ENCODE measurements at places on chromosomes 5 and 9.

DNA sequence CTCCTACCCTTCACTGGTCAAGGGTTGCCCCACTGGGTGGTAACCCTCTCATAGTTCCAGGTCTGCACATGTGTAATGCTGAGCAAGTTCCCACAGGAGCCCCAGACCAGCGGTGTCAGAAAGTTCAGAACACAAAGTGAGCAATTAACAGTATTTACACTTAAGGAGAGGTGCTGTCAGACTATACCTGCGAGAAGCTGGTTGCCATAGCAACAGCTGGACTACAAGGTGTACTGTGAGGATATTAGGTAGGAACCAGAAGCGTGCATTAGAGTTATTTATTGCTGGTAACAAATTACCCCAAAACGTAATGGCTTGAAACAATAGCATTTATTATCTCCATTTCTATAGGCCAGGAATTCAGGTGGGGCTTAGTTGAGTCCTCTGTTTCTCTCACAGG is 317.0 kb upstream of the RPS23 start:
- no peak for DNase-seq

DNA sequence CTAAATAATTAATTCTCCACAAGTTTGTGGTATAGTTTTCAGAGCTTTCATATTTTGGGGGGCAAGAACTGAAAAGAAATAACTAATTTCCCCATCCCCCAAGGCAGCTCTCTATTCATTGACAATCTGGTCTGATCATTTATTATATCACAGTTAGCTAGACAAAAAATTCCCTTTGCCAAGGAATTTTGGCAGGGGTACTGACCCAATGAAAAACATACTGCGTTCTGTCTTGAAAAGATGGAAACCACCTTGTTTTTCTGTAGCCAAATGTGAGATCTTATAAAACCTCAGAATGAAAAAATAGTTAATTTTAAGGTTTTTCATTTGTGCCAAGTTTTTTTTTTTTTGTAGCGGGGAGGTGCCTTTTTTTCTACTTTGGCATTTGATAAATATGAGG is 1008.9 kb downstream of the EFNA5 start:
- no peak for DNase-seq

- DNase-seq, result no peak
These were observed 7.7 kb downstream of the FBXO38 start for GRCh38 chr5:148391422-148391821.

- DNase-seq, result no peak
These were observed 333.9 kb upstream of the SEMA6A start for GRCh38 chr5:116908537-116908936.

DNA sequence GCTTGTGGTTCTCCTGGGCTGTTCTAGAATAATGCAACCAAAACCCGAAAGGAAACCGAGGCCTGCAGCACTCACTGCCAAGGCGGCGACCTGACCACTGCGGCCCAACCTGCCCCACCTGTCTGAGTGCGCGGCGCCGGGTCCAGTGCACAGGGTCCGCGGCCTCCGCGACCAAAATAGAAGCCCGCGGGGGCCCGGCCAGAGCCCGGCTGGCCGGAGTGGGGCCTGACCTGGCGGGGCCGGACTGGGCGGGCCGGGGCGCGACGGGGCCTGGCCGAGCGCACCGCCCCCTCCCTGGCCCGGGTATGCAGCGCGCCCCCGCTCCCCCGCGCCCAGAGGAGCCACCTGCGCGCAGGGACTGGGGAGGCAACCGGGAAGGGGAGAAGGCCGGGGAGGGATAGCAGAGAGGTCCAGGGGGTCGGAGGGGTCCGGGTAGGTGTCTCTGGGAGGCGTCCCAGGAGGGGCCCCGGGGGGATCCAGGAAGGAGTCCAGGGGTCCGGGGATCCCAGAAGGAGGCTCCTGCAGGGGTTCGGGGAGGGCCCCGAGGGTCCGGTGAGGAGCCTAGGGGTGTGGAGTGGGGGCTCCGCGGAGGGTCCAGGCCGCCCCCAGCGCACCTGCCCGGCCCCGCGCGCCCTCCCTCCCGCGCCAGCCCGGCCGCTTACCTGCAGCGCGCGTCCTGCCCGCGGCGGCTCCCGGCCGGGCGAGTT is 503 bp downstream of the SEMA4D start:
- DNase-seq, result no peak

DNA sequence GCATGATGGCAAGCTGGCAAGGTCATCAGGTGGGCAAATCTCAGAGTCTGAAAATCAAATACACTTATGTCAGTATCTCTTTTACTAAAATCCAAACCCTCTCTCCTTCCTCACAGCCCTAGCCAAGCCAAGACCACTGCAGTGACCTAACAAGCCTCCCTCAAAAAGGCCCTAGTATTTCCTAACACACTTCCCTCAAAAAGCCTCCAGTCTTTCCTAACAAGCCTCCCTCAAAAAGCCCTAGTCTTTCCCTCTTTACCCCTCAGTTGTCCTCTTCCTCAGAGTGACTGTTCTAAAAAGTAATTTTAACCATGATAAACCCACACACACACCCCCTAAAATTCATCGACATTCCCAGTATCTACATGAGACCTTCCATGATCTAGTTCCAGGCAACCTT is 140.0 kb downstream of the CDK5RAP2 start:
- no peak for DNase-seq

- DNase-seq, result no peak
These were observed 44.5 kb downstream of the AMBP start for GRCh38 chr9:114033397-114034103.

- no peak for DNase-seq
These were observed 16.7 kb upstream of the KIF27 start for GRCh38 chr9:83937861-83938455.

DNA sequence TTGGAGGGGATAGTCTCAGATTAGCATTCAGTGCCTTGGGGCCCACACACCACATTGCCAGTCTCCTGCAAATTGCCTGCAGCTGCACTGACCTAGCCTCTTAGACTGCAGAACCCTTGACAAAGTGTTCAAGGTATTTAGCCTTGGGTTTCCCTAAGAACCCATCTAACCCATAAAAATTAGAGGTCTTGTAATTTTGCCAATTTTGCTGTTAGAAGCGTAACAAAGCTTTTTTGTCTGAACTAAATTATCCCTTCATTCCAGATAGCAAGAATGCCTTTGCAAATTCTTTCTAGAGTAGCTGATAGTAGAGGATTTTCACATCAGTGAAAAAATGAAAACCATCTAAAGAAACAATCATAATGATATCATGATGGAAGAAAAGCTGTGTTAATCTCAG is 74.0 kb upstream of the CCNG1 start:
- DNase-seq, result no peak

DNA sequence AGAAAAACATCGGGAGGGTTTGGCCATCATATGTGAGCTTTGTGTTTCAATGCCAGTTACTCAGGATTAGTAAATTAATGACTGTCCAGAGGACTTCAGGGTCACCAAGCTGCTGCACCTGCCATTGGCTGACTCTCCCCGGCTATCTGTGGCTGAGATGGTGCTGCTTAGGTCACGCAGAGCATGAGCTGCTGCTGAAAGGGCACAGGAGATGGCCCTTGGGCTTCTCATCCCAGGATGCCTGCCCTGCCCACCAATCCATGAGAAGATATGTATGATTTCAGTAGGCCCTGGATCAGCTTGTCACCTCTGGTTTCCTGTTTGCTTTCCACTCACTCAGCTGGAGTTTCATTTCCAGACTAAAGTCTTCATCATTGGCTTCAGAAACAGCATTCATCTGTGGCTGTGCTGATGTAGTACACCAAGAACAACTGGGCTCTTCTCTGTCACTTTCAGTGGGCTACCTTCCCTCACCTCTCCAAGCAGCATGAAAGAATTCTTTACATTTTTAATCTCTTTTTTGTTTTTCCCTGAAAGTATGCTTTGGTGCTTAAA is 2.4 kb upstream of the CATSPER3 start:
- DNase-seq, result no peak

- DNase-seq, result no peak
These were observed 120.6 kb downstream of the SEMA6A start for GRCh38 chr5:116453988-116454411.

DNA sequence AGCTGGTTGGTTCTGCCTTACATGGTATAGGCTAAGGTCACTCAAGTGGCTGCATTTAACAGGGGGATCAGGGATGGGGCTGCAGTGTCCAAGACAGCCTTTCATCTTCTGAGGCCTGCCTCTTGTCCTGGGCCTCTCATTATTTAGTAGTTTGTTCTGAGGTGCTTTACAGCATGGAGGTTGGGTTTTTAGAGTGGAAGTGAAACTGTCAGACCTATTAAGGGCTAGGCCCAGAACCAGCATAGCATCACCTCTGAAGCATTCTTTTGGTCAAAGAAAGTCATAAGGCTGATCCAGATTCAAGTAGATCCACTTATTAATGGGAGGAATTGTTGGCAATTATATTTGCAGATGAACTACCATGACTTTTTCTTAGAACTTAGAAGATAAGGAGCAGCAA is 146.0 kb upstream of the NMUR2 start:
- DNase-seq, result no peak

GRCh38 chr9:89548071-89548638 is 50.2 kb upstream of the SEMA4D start:
- no peak for DNase-seq

DNA sequence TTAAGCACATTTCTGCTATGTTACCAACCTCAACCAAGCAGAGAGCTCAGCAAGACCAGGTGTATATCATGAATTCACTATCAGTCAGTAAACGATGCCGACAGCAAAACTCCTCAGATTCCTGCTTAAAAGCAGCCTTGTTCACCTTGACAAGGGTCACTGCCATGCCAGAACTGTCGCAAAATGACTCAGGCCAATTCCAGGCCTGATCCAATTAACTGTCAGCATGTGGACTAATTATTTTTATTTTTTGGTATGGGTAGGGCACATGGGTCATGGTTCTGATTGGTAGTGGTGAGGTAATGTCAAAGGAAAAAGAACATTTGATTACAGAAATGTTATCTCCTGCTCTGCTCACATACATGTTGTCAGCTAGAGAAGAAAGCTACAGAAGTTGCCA is 214.2 kb upstream of the OTULINL start:
- DNase-seq, result no peak

GRCh38 chr9:128683340-128684064 is 5.5 kb upstream of the SET start:
- no peak for DNase-seq

DNA sequence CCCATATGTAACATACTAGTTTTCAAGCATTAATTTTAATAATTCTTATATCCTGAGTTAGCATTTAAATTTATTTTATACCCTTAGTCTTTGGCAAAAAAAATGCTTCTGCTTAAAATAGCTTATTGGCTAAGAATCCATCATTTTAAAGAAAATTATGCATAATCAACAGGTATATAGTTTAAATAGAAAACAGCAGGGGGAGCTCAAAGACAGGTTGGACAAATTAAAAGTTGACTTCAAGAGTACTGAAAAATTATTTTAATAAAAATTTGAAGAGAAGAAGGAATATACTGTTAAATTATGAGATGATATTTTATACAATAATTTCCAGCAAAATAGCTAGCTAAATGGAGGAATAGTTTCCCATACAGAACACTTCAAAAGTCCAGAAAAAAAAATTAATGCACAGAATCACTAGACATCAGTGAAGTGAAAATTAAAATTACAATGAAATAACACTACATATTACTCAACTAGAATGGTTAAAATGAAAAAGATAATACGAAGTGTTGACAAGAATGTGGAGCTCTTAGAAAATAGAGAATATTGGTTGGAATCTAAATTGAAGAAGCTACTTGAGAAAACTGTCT is 387.1 kb downstream of the PDE4D start:
- DNase-seq, result no peak

DNA sequence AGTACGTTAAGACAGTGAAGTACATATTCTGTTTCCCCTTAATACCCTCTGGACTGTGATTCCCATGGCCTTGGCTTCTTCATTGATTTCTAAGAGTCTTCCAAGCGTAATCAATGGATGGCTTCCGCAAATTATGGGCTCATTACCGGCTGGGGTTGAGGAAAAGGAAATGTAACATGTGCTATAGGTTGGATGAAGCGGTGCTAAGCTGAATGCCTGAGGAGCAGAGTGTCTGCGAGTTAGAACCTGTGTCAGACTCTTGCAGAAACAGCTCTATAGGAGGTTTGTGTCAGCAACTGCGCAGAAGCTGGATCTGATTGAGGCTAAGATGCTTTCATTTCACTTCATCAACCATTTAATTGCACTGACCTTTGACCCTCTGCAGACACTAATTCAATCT is 114.3 kb upstream of the CDH18 start:
- DNase-seq, result no peak

GRCh38 chr9:124363326-124364096 is 51.7 kb downstream of the PSMB7 start:
- DNase-seq, result no peak

- no peak for DNase-seq
These were observed 130.4 kb downstream of the ASTN2 start for GRCh38 chr9:117284414-117284813.

DNA sequence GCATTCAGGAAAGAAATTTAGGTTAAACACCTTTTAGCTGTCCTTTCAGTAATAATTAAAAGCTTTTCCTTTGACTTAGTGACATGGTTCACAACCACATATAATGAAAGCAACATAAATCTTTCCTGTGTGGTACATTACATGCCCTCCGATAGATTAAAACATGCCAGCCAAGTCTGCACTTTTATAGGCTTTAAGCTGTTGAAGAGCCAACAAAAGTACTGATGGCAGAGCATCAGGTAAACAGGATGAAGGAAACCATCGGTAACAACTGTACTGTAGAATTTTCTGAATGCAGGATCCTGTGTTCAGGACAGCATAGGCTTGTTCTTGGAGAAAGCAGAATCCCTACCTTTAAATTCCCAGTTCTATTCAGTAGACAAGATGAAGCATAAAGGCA is 226.6 kb downstream of the MLLT3 start:
- DNase-seq, result no peak

DNA sequence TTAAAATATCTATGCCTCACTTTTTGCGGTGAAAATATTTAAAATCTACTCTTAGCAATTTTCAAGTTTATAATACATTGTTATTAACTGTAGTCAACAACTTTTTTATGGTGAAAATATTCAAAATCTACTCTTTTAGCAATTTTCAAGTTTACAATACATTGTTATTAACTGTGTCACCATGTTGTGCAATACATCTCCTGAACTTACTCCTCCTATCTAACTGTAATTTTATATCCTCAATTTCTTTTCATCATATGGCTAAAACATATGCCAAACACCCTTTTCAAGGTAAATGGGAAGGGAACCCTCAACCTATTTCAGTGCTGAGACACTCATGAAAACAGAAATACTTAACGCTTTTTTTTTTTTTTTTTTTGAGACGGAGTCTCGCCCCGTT is 982.7 kb upstream of the DMAC1 start:
- no peak for DNase-seq

DNA sequence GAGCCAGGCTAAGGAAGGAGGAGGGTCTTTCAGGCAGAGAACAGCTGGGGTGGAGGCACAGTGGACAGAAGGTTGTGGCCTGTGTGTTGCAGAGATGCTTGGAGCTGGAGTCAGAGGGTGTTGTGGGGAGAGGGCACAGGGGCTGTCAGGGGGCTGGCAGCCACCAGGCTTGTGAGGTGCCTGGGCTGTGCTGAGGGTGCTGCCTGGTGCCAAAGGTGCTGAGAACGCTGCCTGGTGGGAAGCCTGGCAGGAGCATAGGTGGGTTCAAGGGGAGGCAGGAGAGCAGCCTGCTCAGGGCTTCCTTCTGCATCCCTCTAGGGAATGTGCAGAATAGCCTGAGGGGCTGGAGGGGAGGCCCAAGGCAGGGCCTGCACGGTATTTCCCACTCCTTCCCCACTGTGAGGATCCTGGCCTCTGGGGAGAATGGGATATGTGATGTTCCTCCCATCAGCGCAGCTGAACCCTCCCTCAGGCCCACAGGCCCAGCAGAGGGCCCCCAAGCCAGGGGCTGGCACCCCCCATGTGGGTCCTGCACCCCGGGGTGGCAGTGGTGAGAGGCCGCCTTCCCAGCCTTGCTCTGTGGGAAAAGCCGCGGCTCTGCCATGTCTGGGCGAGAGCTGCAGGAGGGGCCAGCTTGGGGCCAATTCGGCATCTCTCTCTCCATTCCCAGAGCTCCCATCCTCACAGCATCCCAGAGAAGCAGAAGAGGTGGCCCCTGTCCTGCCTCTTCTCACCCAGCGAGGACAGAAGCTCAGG is 76.3 kb downstream of the CACNA1B start:
- no peak for DNase-seq

All from SIG-M5 (cell line).